AG10803 (cell line): ENCODE measurements at places on chromosomes 4 and X.

- DNase-seq = peak; percentile 99
These were observed 4.1 kb downstream of the ENPEP start for GRCh38 chr4:110480031-110480549.

GRCh38 chrX:54891573-54891972 lies 29.1 kb upstream of the TRO start:
- DNase-seq = peak; percentile 37

DNA sequence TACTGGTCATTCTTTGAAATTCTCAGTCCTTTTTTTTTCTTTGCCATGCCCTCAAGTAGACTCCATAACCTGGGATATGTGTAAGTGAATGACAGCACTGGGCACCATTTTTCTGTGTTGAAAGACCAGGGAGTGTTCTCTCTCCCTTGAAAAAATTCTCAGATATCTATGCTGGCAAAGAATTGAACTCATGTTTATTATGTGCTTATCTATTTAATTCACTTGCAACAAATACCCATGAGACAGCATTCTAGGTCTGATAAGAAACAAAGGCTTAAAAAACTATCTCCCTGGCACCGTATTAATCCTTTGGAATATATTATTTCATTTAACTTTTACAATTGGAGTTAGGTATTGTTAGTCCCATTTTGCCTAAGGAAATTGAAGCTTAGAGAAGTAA lies 36.7 kb downstream of the LARP7 start:
- DNase-seq = no peak

DNA sequence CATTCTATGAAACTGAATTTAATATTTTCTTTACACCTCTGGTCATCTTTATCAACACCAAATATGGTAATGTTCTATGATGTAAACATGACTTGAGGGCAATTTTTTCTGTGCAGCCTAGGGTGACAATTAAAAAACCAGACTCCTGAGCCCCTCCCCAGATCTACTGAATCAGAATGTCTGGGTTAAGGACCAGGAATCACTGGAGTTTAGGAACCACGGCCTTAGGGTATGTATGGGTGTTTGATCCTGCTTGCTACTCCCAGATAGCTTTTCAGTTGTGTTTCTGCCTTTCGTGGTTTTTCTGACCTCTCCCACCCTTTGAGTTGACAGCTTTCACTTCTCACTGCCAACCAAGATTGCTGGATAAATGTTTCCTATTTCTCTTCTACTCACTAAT lies 332.2 kb downstream of the DHX15 start:
- no peak for DNase-seq

GRCh38 chr4:138935-139334 lies 14.6 kb downstream of the ZNF718 start:
- no peak for DNase-seq

- DNase-seq = no peak
These were observed 4.5 kb upstream of the TMEM255A start for GRCh38 chrX:120315776-120316175.

DNA sequence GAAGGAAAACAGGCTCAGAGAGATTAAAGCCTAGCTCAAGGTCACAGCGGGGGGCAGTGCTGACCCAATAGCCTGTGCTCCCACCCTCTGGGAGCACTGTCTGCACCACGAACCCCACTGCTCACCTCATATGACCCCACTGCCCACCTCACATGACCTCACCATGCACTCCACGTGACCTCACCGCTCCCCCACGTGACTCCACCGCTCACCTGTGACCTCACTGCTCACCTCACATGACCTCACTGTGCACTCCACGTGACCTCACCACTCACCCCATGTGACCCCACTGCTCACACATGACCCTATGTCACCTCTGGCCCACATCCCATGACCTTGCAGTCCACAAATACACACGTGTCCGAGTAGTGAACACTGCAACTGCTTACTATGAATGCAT lies 55.4 kb downstream of the ACOX3 start:
- no peak for DNase-seq

DNA sequence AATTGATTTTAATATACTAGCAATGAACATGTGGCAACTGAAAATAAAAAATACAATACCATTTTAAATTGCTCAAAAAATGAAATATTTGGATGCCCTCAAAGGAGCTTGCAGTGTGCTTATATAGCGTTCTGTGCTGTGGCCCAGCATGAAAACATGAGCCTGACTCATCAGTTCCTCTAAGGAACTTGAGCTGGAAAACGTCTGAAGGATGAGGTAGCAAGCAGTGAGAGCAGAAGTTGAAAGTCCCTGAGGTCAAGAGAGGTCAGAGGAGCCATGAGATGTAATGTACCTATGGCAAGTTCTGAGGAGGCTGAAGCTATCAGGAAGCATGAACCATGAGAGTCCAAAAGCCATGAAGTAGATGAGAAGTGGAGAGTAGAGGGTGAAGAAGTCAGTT lies 59.7 kb downstream of the HMGB3 start:
- no peak for DNase-seq

DNA sequence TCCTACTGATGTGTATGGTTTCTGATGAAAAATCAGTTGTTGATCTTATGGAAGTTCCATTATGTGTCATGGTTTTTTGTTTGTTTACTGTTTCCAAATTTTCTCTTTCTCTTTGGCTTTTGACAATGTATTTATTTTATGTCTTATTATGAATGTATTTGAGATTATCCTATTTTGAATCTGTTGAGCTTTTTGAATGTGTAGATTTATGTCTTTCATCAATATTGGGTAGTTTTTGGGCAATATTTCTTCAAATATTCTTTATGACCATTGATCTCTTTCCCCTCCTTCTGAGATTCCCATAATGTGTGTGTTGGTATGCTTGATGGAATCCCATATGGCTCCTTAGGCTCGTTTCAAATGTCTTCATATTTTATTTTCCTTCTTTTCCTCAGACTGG lies 80.5 kb upstream of the FAM47C start:
- DNase-seq = no peak

DNA sequence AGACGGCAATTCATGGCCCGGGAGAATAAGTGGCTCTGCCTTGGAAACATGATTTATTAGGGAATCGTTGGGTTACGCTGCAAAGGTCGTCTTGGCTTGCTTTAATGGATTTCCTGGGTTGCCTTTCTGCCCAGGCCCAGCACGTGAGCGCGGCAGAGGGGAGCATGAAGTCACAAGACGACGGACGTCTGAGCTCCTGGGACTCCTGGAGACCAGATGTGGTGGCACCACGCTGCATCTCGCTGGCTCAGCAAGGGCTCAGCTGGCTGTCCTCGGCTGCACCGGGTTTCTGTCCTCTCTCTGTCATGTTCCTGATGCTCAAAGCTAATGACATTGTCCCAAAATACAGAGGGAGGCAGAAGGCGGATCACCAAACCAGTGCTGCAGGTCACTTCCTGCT lies 61.2 kb downstream of the C4orf50 start:
- DNase-seq = no peak

- DNase-seq = no peak
These were observed 799.6 kb upstream of the DIAPH2 start for GRCh38 chrX:95885074-95885473.

GRCh38 chr4:172851534-172851933 lies 317.1 kb upstream of the GALNT7 start:
- DNase-seq = peak; percentile 6

DNA sequence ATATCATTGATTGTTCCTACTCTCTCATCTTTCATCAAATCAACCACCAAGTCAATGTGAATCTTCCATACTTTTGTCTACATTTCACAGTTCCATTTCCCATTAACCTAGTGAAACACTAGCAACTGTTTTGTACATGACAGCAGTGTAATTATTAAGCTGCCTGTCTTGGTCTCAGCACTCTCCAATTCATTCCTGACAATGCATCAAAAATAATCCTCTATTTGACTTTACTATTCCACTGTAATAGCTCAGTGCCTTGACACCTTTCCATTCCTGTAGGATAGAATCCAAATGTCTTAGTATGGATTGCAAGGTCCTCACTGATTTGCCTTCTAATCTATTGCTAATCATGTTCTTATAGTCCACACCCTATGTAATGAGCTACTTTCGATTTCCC lies 2405.8 kb downstream of the PCDH7 start:
- no peak for DNase-seq

- peak; percentile 70 for DNase-seq
These were observed 69.5 kb downstream of the PDE5A start for GRCh38 chr4:119559044-119559647.

DNA sequence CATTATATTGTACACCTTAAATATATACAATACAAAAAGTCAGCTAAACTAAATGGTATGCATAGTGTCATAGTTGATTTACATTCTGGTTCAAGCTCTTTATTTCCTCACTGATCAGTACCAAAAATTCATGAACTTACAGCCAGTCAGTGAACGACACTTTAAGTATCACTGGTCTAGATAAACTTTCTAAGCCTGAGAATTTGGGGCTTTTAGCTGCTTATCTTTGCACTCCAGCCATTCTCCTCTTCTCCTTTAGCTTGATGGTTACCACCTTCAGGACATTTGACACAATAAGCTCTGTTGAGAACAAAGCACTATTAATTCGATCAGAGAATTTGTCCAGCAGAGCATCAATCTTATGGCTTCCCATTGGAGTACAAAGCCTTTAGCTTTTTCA lies 83.0 kb upstream of the ALG13 start:
- DNase-seq = no peak

DNA sequence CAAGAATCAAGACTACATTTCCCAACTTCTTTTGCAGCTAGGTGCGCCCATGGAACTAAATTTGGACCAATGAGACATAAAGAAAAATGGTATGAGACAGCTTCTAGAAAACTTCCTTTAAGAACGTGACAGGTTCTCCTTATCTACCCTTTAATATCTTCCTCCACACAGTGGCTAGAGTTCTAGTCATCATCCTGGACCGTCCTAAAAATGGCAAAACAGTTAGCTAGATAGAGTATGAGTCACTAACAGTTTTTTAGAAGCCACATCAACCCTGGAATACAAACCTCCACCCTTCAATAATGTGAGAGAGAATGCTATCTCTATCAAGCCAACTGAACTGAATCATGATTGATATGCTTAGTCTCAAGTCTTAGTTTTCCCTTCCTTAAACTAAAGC lies 267.9 kb upstream of the SLC7A11 start:
- DNase-seq = peak; percentile 16

- no peak for DNase-seq
These were observed 252.9 kb upstream of the KLF3 start for GRCh38 chr4:38411092-38411491.

- peak; percentile 46 for DNase-seq
These were observed 22.8 kb upstream of the CENPVL3 start for GRCh38 chrX:51641421-51642021.

DNA sequence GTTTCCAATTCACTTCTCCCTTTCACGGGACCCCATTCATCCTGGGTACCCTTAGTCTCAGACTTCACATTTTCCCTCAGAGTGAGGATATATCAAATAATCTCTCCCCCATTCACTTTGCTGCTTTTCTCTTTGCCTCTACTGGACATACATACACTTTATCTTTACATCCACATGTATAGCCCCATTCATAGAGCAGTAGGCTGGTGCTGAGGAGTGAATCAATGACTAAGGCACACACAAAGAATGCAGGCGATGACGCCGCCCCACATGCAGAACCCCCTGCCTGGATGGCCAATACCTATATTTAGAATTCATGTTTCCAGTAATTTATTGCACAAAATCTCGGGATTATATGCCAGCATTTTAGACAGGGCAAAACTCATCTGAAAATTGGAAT lies 554.3 kb upstream of the TENM3 start:
- DNase-seq = no peak

DNA sequence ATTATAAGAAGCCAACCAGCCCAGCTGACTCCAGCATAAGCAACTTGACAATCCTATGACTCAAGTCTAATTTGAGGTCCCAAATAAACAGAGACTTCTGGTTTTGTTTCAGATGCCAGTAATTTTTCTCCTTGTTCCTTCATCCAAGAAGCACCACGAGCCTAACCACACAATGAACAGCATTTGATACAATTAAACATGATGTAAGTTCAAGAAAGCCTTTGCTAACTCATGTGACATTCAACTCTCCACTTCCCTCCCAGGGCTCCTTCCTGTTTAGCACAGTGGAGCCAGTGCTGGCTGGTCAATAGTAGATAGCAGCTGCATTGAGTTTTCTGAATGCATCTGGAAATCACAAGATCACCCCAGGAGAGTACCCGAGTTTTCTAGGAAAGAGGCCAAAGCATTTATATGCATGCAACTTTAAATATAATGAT lies 206.3 kb downstream of the ARHGAP24 start:
- peak; percentile 99 for DNase-seq

GRCh38 chr4:165504184-165504583 lies 125.4 kb downstream of the CPE start:
- DNase-seq = no peak

DNA sequence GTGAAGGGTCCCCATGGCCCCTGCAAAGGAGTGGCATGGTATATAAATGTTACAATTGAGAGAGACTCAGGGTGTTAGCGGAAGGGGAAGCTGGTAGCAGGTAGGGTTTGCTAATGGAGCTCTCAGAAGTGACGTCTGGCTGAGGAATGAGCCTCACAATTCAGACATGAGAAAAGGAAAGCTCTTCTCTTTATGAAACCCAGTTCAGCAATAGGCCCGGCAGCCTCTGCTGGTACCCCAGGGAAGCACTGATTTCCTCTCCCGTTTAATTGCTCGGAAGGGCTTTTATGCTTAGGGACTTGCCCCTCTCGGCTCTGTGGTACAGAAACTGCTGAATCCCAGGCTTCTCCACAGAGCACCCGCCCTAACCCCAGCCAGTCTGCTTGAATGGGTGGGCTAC lies 19.4 kb upstream of the AFAP1 start:
- no peak for DNase-seq

GRCh38 chr4:94550352-94550751 lies 98.6 kb downstream of the PDLIM5 start:
- DNase-seq = no peak

DNA sequence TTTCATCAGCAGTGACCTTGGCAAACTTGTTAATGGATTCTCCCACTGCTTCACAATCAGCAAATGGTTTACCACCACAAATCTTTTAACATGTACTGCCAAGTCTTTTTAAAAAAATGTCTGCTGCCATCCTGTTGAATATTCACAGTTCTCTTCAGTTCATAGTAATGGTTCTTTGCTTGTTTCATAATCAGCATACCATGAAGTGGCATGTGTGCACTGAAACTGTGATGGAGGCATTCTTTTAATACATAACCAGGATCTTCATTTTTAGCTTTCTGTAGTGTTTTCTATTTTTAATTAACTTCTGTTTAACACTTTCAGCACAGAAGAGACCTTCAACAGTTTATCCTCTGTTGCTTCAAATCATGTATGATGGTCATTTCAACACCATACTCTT lies 230.1 kb upstream of the ARSJ start:
- peak; percentile 8 for DNase-seq

DNA sequence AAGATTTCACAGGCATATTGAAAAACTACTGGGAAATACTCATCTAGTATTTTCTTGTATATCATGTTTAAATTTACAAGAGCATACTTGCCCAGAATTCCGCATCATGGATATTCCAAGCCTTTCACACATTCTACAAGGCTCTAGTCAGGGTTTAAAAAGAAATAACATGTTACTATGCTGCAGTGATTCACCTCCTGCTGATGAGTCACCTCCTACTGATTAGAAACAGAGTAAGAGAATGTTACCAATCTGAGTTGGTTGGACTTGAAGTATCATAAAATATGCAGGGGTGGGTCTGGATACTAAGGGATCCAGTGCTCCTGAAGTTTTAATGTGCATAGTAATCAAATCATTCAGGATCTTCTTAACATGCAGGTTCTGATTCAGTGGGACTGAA lies 192.0 kb upstream of the ANK2 start:
- peak; percentile 89 for DNase-seq
